ENCODE measurements at places on chromosomes 16 and 17. TPM values are rescaled to one million over a fixed set of nuclear protein-coding genes. Genes with fewer than 3 reads are reported as not detected.

Gene KCNAB3
- 1.7 TPM for total RNA-seq

Gene G6PC1
- not detected for total RNA-seq

Gene CIBAR2
- not detected for total RNA-seq

Gene PABPN1L
- 1.7 TPM for total RNA-seq

Gene KRTAP4-3
- total RNA-seq = 1.4 TPM

Gene CHST4
- 1.2 TPM for total RNA-seq

Gene TP53TG3F
- total RNA-seq = 0.48 TPM

Gene TMEM220
- 20.0 TPM for total RNA-seq

Gene GP1BA
- 0.72 TPM for total RNA-seq

- DNase-seq = peak; percentile 91
These were observed 13.2 kb downstream of the CHCT1 start for GRCh38 chr17:60435244-60436167.

DNA sequence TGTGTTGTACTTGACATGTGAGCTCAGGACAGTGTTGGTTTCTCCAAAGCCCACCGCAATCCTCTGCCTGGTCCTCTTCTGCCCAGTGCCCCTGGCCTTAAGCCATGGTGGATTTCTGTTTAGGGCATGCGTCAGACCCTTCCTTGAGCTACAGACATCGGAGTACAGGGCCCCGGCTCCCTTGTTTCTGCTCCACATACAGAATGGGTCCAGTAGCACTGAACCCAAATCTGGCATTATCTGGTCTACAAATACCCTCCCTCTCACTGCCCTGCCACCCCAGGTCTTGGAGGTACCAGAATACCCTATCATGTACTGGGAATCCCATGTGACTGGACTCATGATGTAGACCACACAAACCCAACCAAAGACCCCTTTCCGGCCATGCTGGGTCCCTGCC, 27.4 kb upstream of the ZNHIT3 start:
- DNase-seq = no peak

DNA sequence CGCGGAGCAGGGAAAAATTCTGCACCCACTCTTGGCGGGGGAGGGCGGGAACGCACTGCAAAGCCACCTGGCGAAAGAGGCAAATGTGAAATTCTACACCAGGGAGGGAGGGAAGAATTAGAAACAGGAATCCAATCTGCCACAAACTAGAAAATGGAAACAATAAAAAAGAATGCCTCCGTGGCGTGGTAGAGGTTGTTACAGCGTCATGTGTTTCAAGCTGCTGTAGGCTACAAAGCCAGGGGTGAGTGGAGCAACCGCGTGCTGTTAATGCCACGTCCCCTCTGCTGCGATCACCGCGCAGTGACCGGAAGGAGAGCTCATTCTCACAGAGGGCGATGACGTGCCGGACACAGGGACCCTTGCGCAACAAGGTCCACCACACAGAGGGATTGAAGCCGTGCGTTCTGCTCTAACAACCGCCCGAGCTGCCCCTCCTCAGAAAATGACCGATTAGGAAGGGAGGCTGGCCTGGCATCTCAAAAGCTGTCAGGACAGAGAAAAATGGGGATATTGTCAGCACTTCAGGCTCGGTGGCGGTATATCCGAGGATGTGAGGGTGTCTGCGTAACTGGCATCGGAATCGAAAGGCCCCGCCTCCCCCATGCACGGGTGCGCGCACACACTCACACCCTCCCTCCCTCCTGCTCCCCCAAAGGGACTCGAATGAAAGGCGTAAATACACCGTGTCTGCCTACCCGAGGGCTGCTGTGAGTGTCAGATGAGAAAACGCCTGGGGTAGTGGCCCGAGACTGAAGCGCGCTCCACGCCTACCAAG, 70.8 kb upstream of the TNRC6C start:
- peak; percentile 73 for DNase-seq

GRCh38 chr16:28063591-28064061, at the start of gene GSG1L:
Gene GSG1L (minus strand): TSS chr16:28063714. CDS start chr16:28063424, 290 bp downstream.
- no peak for DNase-seq

DNA sequence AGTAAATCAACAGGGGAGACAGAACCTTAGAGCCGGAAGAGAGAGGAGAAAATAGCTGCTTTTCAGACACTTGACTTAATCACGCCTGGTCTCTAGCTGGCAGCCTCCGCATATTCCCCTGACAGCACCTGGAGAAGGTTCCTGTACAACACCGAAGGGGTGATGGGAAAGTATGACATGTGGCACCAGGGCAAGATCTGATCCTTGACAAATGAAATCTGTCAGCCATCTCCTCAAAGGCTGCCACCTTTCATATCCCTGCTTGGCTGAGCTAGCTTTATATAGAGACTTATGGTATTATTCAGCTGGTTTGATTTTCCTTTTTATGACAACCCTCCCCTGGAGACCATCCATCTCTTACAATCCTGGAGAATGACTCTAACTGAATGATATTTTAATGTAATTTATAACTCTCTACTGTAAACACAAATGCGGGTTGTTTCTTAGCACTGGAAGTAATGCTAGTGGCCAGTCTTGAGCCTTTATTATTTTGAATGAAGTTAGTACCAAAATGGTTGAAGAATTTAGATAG, 1205.3 kb upstream of the CDH8 start:
- no peak for DNase-seq

- DNase-seq = no peak
These were observed 212.8 kb upstream of the CDH8 start for GRCh38 chr16:62249069-62249468.

GRCh38 chr17:35930211-35931065, at the start of gene RDM1:
Gene RDM1 (minus strand): TSS chr17:35930773. CDS start chr17:35930727, 46 bp downstream.
- peak; percentile 87 for DNase-seq

DNA sequence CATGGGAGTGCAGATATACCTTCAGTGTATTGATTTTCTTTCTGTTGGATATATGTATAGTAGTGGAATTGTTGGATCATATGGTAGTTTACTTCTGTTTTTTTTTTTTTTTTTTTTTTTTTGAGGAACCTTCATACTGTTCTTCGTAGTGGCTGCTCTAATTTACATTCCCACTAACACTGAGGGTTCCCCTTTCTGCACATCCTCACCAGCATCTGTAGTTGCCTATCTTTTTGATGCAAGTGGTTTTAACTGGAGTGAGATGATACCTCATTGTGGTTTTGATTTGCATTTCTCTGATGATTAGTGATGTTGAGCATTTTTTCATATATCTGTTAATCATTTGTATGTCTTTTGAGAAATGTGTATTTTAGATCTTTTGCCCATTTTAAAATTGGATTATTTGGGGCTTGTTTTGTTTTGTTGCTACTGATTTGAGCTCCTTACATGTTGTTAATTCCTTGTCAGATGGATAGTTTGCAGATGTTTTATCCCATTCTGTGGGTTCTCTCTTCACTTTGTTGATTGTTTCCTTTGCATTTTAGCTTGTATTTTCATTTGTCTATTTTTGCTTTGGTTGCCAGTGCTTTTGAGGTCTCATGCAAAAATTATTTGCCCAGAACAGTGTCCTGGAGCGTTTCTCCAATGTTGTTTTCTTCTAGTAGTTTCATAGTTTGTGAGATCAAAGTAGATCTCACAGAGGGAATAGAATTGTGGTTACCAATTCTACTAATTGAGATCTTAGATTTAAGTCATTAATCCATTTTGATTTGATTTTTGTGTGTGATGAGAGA, 25.0 kb upstream of the BCAS3 start:
- DNase-seq = no peak

- DNase-seq = no peak
These were observed 55.4 kb downstream of the RTN4RL1 start for GRCh38 chr17:1969712-1970111.

DNA sequence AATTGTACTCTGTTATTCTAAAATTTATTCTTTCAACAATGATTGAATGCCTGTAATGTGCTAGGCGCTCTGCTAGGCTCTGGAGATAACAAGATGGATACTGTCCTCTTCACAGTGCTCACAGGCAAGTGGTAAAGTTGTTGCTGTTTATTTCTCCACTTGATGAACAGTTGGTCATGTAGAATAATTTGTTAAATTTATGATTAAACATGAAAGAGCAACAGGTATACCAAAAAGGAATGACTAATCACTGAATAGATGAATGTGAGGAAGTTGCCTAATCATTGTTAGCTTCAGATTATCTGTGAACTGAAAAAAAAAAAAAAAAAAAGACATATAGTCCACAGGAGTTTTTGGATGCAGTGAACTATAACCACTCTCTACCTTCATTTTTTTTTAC, 62.3 kb downstream of the NFATC3 start:
- no peak for DNase-seq

GRCh38 chr17:79883202-79883601, 44.0 kb upstream of the CBX4 start:
- no peak for DNase-seq

- DNase-seq = no peak
These were observed 2.4 kb downstream of the EFNB3 start for GRCh38 chr17:7707446-7707845.

DNA sequence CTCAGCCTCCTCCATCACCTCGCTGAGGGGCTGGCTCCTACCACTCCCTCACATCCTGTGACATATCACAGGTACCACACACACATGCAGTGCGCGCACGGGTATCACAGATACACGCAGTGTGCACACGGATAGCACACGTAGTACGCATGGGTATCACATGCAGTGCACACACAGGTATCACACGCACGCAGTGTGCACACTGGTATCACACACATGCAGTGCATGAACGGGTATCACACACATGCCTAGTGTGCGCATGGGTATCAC, 30.1 kb downstream of the ACSF3 start:
- no peak for DNase-seq

- no peak for DNase-seq
These were observed 626 bp downstream of the PELP1 start for GRCh38 chr17:4703330-4703691.

DNA sequence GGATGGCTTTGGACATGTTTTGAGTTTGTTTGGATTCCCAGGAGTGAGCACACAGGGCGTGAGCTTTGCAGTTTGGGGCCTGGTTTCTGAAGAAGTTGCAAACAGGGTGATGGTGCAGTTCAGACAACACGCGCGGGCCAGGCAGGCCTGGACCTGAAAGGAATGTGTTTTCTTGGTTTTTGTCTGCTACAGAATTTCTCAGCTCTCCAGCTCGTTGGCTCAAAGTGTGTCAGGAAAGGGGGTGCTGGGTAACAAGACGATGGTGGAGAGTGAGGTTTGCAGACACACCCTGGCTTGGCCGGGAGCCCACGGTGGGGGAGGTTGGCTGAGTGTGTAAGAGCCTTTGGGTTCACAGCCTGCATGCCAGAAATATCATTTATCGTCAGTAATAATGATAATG, 82.3 kb downstream of the CMIP start:
- peak; percentile 91 for DNase-seq

GRCh38 chr17:31068291-31068690, 26.5 kb upstream of the NF1 start:
- no peak for DNase-seq

GRCh38 chr17:79192503-79193351, 118.1 kb downstream of the ENGASE start:
- DNase-seq = peak; percentile 31

DNA sequence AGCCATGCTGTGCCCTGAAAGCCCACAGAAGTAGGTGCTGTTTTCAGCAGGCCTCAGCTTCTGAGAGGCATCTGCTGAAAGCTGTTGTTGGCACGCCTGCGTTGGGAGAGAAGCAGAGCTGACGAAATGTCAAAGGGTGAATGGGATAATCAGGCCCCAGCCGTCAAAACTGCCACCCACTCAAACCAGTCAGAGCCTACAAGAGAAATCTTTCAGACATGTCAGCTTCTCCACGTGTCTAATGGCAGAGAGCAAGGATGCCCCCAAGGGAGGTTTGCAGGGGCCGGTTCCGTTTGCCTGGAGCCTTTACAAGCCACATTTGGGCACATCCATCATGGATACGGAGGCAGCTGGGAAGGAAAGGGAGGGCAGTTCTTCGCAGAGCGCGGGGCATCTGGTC, 568.2 kb upstream of the EEF2KMT start:
- DNase-seq = no peak

DNA sequence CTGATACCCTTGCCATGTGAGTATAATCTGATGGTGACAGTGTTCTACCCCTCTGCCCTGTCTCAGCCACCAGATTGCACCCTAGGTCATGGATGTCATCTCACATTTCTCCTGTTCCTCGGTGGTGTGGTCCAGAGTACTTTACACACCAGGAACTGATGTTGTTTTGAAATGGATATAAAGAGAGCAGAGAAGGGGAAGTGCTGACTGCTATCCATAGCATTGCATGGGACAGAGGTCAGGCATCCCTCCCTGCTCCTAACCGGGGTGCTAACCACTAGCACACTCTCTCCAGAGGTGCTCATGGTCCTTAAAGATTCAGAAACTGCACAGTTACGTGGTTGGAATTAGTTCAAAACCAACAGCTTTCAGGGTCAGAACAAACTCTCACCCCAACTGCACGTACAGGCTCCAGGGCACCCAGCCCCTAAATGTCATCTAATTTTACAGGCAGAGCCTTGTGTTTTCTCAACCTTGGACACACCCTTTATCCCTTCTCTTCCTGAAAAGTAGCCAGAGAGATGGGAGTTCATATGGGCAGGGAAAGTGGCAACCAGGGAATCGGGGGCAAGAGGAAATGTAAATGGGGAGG, 16.3 kb downstream of the TTLL6 start:
- no peak for DNase-seq

- DNase-seq = no peak
These were observed 84.2 kb upstream of the LGALS9 start for GRCh38 chr17:27546624-27547300.

DNA sequence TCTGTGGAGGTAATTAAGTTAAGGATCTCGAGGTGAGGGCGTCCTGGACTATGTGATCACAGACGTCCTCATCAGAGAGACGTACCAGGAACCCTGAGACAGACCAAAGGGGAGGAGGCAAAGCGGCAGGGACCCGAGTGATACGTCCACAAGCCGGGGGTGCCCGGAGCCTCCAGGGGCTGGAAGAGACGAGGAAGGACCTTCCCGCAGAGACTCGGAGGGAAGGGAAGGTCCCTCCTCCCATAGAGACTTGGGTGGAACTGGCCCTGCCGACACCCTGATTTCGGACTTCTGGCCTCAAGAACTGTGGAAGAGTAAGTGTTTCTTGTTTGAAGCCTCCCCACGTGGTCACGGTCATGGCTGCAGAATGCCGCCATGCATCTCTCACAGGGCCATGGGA, 30.8 kb downstream of the LMF1 start:
- DNase-seq = no peak

DNA sequence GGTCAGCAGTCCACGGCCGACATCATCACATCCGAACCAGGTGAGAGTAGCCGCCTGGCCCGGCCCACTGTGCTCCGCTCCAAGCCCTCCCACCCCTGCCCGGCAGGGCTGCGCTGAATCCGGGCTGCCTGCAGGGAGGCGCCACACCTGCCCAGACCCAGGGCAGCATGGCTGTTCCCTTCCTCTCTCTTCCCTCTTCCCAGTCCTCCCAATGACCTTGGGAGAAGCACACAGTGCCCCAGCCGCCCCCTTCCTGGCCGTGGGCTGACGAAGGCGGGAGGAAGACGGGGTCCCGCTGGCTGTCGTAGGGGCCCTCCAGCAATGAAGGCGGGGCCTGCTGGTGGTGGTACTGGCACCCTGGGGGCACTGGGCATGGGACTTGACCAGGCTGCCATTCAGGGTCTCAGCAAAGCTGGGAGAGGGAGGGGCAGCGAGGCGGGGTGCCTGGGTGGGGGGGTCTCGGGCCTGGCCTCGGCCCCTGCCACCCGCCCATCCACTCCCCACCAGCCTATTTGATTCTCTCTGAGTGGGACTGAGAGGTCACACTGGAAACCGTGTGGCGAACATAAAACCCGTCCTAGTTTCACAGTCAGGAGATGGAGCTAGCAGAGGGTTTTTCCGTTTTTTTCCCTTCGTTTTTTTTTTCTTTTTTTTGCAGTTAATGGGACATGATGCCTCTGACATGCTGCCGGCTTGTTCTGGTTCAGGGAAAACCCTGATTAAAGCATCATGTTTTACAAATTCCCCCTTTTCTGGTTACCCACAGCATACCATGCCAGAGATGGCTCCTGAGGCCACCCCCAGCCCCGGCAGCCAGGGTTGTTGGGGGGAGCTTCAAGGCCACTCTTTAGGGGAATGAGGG, 50.6 kb downstream of the BAHCC1 start:
- DNase-seq = no peak

All from umbilical cord (tissue), 2 donors.